Motor neuron (in vitro differentiated cells): ENCODE measurements at places on chromosomes 3 and 15.

GRCh38 chr3:52792961-52793695 is 1.5 kb upstream of the ITIH3 start:
- ATAC-seq, result no peak

GRCh38 chr3:116966649-116967048 is 257.1 kb downstream of the TUSC7 start:
- ATAC-seq, result peak; percentile 74

DNA sequence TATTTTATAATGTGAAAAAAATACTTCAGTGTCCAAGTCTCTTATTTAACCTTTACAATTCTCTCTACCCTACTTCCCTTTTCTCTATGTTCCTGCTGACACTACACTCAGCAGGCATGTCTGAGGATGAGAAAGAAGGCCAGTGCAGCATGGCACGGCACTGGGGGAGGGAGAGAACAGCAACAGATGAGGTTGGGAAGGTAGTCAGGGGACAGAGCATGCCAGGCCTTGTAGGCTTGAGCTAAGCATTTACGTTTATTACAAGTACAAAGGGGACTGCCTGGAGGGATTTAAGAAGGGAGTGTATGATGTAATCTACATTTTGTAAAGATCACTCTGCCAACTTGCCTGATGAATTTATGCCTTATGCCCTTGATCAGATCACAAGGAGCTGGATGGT is 117.3 kb upstream of the WNT5A start:
- ATAC-seq, result peak; percentile 62

GRCh38 chr15:73629798-73630429 is 3.3 kb downstream of the NPTN start:
- no peak for ATAC-seq

GRCh38 chr3:79973917-79974595 is 206.3 kb upstream of the ROBO1 start:
- ATAC-seq, result no peak

DNA sequence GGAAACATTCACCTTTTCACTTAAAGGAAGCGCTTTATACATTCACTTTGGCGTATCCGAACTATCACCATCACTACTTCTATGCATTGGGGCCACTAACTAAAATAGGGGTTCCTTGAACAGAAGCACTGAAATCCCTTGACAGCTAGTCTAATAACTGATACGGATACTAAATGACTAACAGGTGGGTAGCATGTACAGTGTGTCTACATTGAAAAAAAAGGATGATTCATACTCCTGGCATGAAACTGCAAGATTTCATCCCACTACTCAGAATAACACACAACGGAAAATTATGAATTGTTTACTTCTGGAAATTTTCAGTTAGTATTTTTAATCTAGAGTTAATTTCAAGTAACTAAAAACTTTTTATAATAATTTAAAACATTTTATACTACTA is 96.7 kb downstream of the SMARCC1 start:
- ATAC-seq, result no peak

- no peak for ATAC-seq
Measured at GRCh38 chr3:186551387-186551786, 7.2 kb upstream of the CRYGS start.

DNA sequence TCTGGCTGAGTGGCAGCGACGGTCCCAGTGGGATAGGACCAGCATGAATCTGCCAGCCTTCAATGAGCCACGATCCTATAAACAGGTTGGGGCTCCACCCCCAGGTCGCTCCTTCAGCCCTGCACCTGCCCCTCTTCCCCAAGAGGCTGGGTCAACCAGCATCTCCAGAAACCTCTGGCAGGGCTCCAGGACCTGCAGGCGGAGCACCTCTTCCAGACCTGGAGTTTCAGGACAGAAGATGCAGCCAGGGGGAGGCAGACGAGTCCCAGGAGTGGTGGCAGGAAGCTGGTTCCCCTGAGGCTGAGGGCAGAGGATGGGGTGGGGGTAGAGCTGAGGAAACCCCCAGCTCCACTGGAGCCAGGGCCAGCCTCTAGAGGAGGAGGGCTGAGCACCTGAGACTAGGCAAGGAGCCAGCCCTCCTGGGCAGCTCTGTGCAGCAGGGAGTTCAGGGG is at the start of gene PLA2G4D:
PLA2G4D (minus strand) TSS at position 51 of the 452 bp plus-strand sequence. CDS start 103 bp downstream, outside the sequence.
- no peak for ATAC-seq

DNA sequence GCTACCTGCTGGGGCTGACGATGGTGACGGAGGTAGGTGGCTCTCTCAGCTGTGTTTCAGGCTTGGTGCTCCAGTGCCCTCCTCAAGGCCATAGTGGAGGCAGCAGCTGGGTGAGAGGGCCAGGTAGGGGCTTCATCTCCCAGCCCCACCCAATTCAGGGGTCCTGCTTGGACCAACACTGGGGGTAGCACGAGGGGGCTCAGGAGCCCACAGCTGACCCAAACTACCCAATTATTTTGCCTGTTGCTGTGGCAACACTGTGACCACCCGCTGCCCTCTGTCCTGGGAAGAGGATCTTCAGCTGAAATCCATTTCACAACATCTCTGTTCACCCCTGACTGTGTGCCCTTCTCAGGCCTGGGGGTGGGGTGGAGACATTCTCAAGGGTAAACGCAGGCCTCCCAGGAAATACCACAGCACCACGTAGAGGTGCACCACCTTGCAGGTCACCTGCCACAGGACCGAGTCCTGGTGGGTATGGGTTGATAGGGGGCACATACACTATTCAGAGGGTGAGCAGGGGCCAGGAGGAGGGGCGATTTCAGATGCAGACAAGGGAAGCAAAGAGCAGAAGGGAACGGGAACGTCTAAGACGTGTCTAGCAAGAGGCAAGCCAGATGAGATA is 62.7 kb downstream of the GRIP2 start:
- no peak for ATAC-seq

DNA sequence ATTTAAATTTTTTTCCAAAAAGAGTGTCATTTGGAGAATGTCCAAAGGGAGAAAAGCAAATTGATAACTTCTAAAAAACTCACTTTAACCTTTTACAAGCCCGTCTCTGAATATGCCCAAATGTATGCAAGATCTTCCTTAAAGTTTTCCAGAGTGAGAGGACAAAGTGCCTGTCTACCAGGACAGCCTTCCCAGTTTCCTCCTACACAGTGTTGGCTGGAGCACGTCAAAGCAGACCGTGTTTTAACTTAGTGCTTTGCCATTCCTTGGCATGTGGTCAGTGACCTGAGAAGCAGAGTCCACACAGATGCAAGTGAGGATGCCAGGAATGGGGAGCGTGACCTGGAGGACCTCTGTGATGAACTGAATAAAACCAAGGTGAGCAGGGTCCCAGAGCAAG is 245.7 kb downstream of the FAM43A start:
- ATAC-seq, result no peak

DNA sequence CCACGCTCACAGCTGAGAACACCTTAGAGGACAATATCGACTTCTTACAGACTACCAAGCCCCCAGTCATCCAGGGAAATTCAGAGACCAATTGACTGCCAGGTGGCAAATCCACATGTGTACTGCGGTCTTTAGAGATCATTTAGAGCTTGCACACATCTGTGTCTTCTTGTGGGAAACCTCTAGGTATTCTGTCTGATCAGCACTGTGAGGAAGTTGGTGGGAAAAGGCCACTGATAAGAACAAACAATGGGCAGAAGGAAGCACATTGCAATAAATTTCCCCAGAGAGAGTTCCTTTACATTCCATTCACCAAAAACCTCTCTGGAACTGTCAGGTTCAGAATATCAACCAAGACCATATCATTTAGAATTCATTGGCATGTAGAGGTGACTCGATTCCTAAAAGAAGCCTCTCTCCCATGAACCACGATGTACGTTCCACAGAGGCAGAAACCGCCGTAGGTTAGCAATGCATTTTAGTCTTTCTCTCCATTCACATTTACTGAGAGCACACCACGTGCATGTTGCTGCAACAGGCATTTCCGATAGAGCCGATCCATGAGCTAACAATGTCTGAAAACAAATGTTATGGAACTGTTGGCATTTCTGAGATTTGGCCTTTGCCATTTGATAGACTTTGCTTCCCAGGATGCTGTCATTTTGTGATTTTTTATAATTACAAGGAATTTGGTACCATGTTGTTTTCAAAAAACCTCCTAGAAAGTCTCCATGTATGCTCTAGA is 287.3 kb upstream of the TPRG1 start:
- ATAC-seq, result no peak

DNA sequence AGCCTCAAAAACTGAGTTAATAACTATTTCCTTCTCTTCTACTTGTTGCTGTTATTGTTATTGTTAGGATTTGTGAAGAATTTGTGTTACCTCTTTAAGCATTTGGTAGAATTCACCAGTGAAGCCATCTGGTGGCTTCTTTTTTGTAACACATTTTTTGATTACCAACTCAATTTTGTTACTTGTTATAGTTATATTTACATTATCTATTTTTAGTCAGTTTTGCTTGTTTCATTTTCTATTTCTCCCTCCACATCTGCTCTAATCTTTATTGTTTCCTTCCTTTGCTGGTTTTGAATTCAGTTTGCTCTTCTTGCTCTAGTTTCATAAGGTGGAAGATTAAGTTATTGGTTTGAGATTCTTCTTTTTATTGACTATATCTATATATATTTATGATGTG is 3.7 kb upstream of the SLC9C1 start:
- ATAC-seq, result no peak

GRCh38 chr3:19348941-19349564 is 200.7 kb downstream of the KCNH8 start:
- no peak for ATAC-seq

DNA sequence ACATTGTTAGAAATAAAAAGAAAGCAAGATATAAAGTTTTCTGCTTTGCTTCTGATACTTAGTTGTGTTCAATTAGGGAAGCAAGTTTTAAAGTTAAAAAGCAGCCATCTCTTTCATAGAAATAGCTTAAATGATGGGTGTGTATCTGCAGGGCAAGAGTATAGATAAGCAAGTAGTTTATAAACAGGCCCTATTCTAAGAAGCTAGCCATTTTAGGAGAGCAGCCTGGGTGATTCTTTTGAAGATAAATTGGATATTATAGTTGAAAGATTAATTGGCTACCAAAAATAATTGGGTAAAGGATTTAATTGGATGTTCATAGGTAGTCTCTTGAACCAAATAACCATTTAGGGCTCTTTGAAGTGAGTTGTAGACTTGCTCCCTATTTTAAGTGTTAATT is 5.6 kb downstream of the EIF3J start:
- ATAC-seq, result no peak

DNA sequence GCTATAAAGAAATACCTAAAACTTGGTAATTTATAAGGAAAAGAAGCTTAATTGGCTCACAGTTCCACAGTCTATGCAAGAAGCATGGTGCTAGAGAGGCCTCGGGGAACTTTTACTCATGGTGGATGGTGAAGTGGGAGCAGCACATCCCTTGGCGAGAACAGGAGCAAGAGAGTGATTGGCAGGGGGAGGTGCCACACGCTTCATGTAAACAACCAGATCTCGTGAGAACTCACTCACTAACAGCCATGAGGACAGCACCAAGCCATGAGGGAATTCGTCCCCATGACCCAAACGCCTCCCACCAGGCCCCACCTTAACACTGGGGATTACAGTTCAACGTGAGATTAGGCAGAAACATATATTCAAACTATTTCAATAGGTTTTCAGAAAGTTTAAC is 28.0 kb downstream of the GABRB3 start:
- ATAC-seq, result no peak

DNA sequence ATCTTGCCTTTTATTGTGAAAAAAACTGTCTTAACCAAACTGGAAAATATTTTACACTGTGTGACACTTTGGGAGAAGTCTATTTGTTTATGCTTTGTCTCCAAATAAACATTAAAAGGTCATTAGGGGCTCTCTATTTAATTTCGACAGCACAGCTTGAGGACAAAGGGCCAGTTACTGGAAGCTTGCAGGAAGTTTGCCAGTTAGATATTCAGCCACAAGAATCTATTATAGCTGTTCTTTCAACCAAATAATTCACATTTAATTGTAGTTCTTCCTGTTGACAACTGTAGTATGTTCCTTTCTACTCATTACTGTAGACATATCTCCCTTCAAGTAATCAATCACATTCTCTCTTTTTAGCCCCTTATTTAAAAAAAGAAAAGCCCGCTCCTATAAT is 6.1 kb downstream of the CP start:
- ATAC-seq, result peak; percentile 63

- ATAC-seq, result no peak
Measured at GRCh38 chr3:8540456-8540855, 38.8 kb downstream of the LMCD1 start.

GRCh38 chr3:38029400-38030125 is at the start of gene PLCD1:
Gene PLCD1, minus strand, starts transcription at chr3:38029642. Its CDS starts 103 bp downstream, at chr3:38029539.
- peak; percentile 47 for ATAC-seq

DNA sequence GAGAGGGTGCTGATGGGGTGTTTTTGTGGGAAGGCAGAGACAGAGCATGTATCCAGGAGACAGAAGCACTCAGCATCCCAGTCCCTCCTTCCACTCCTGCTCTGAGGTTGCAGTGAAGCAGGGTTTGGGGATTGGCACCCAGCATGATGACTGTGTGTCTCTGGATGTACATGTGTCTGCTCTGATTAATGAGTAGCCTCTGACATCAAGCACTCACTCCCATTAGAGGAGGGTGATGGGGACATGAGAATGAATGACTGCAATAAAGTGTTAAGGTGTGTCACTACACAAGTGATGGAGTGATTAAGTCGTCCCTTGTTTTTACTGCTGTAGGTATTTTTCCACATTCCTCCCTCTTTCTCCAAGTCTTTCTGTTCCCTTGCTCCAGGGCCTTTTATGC is 9.6 kb upstream of the MYZAP start:
- no peak for ATAC-seq

- ATAC-seq, result no peak
Measured at GRCh38 chr15:62337934-62338333, 172.8 kb upstream of the C2CD4B start.

DNA sequence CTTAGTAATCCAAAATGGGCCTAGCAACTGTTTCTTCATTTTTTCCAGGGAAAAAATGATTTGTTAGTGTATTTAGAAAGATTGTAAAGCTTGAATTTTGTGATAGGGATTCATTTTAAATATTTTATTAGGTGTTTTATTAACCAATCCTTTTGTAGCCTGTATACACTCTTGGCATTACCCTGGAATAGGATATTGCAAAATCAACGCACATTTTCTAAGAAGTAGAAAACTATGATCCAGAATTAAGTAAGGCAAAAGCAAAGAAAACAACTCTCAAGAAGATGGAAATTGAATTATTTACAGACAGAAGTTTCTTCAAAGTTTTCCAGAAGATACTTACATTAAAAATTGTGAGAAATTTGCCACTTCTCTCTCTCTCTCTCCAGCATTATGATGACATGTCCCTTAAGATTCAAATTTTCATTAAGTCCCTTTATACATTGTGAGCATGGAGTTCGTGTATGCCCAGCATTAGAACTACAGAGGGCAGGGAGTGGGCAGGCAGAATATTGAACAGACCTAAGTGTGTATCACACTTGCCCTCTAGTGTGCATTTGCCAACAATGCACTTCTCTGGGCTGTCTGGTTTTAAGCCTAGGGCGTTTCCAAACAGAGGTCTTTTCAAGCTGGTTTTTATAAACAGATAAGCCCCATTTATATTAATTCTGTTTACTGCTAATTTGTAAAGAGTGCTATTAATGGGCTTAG is 28.5 kb upstream of the CMSS1 start:
- ATAC-seq, result peak; percentile 81

DNA sequence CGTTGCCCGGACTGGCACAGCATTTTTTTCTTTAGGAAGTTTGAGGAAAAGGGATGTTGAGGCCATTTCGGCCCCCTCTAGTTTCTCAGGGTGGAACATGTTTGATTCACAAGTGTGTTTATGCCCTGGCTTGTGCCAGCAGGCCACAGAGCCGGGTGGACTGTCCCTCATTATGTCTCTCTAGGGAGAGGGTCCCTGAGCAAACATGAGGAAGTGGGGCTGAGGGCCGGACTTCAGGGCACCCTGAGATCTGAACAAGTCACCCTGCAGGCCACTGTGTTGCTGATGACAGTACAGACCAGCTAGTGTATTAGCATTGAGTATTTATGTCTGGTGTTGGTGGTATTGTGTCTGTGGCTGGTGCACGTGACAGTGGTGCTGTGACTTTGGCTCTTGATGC is 34.9 kb downstream of the RNU5B-1 start:
- no peak for ATAC-seq

- no peak for ATAC-seq
Measured at GRCh38 chr3:158086776-158087175, 19.4 kb downstream of the SHOX2 start.
